Activated naive CD4-positive, alpha-beta T cell (primary cell): ENCODE measurements at places on chromosomes 6 and 20.

DNA sequence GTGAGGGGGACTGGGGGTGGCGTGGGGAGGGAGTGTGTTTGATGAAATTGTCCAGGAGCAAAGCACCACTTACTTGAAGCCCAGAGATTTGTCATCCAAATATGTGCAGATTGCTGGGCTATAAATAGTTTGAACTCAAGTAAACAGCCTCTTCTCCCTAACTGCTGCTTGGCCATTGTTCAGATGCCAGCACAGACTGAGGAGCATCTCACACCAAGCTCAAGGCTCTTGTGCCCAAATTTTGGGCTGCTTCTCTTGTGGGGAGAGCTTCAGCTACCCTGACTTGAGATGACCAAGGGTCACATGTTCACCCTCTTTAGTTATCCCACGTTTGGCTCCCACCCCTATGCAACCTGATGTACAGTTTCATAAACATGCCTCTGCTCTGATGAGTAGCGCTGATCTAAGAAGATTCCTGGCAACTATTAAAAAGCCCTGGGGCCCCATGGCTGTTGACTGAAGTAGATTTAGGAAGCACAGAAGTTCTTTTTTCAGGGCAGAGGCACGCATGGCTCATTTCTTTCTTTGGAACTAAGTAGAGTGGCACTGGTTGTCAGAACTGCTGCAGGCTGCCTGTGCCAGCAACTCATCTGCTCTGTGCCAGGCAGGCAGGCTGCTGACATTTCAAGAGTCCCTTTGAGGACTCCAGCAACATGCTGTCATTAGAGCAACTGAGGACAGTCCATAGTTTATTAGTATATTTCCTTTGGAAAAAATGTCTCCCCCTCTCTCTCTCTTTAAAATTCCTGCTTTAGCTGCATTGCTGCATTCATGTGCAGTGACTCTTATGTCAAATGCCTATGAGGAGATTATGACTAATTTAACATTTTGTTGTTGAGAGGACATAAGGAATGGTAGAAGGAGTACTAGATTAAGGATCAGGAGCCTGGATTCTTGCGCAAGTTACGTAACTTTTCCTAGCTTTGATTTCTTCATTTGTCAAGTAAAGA lies 9.6 kb upstream of the PKIG start:
- DNase-seq, result no peak

DNA sequence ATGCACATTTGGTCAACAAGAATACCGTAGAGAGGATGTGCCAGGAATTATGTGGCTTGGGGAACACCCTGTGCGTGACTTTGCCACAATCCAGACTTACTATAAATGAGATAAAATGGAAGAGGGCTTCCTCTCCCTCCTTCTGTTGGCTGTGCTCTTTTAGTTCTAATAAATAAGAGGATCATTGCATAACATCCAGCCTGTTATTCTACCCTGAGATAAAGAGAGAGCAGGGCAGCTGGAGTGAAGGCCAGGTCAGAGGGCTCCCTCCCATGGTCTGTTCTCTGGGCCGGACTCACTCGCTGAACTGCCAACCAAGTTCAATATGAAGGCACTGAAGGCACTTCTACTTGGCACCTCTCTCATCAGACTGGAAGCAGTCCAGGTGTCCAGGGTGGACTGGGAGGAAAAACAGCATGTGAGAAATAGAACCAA lies 91.7 kb downstream of the MTFR2 start:
- DNase-seq, result no peak

GRCh38 chr20:50506270-50506579 lies 4.0 kb upstream of the PTPN1 start:
- no peak for DNase-seq

GRCh38 chr6:105397987-105398386 lies 4.9 kb downstream of the PREP start:
- no peak for DNase-seq

- no peak for DNase-seq
Observed at GRCh38 chr6:168039849-168040248, 39.2 kb downstream of the FRMD1 start.

DNA sequence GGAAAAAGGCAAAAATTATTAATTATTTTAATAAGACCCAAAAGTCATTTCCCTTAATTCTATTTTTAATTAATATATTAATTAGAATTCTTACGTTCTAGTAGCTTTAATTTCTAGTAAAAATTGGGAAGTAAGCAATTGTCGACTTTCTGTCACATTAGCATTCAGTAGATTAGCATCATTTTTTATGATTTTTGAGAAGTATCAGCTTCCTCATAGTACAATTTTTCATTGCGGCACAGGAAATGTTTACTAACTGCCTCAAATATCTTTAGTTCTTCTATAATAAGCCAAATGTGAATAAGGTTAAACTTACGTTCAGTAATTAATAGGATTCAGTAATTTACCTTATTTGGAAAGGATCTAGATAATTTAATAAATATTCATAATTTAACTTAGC lies 687.4 kb downstream of the EPM2A start:
- DNase-seq, result no peak

- DNase-seq, result peak; percentile 67
Observed at GRCh38 chr6:31128093-31128676, 7.9 kb upstream of the CDSN start.

DNA sequence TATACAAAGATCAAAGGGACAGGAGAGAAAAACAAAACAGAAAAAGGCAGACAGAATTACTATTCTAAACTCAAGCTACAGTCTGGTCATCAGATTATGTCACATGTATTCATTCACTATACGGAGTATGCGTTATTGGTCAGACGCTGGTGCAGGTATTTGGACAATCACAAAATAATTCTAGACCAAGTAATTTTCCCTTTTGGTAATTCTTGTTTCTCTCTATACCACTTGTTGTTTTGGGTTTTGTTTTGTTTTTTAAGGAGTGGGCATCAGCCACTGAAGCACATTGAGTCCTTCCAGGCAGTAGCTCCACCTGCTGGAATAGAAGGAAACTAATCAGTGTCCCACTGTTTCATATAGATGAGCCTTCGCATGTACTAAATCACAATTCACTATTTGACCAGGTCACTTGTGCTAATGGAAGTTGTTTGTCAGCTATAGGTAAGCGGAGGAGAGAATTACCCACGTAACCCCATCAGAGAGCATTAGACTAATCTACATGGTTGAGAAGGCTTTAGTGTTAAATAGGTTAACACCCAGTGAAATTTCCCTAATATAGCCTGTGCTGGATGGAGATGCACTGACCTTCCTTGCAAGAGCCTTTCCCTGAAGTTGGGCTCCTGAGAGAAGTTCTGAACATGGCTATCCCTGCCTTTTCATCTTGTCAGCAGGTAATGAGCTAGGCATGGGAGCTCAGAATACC lies 77.9 kb downstream of the TNFAIP3 start:
- no peak for DNase-seq

DNA sequence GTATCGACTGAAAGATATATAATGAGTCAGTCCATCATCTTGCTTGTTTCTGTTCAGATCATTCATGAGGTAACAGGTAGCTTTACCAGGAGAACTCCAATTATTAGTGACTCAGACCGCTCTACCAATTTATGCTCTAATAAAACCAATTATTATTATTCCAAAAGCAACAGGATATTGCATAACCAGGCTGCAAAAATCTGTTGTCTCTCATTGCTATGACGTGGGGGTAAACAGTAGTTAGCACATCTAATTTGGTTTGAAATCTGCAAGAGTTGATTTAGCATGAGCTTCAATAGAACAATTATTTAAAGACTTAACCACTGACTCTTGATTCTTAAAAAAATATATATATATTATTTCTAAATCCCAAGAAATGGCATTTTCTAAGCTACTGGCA lies 90.9 kb upstream of the MAP7 start:
- DNase-seq, result no peak

- DNase-seq, result no peak
Observed at GRCh38 chr6:159036673-159037072, 8.1 kb downstream of the TAGAP start.

DNA sequence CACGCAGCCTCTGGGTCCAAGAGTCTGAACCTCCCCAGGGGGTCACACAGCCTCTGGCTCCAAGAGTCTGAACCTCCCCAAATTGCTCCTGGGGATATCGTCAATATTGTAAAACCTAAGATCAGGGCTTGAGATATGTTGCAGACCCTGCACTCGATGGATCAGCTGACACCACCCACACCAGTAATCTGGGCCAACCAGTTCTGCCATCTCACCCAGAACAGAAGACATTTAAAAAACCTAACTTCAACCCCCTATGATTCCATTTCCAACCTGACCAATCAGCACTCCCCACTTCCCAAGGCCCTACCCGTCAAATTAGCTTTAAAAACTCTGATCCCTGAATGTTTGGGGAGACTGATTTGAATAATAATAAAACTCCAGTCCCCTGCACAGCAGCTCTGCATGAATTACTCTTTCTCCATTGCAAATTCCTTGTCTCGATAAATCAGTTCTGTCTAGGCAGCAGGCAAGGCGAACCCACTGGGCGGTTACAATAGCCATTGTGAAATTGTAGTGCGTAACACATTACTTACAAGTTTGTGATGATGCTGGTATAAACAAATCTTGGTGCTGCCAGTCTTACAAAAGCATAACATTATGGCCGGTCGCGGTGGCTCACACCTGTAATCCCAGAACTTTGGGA lies 32.4 kb upstream of the FAM135A start:
- DNase-seq, result no peak

DNA sequence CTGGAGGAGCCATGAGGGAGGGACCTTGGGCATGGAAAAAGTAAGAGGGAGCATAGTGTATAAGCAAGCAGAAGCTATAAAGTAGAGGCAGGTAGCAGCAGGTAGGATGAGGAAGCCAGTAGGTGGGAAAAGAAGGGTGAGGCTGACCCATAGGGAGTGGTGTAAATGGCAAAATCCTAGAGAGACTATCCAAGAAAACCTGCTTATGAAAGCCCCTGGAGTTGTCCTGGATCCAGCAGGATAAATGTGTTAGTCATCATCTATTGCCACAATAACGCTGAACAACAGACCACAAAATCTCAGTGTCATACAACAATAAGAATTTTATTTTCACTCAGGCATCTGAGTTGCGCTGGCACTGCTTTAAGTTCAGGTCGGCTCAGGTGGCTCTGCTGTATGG lies 30.2 kb downstream of the CHD6 start:
- DNase-seq, result no peak

DNA sequence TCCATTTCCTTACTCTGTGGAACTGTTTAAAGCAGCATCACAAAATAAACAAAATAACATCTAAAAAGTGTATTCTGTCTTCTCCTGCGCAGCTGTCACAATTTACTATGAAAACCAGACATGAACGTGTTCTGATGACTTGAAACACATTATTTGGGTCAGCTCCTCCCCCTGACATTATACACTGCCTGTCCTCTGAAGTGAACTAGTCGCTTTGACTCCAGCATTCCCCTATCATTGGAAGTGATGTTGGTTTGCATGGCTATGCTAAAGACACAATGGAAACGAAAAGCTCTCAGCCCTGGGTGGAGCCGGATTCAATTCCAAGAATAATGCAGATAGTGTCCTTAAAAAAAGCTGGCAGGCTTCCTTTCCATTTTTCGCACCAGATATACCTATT lies 125.9 kb downstream of the FYN start:
- DNase-seq, result no peak

DNA sequence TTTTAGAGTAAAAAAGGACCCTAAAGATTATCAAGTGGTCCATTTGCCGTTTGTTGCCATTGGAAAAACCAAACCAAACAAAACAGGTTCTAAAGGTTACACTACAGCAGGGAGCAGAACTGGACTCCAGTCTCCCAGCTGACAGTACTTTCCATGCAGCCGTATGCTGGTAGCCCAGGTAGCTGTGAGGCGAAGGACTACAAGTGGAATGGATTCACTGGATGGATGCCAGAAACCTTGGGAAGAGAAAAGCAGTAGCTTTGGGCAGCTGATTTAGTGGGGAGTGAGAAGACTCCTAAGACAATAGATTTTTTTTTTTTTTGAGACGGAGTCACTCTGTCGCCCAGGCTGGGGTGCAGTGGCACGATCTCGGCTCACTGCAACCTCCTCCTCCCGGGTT lies 88.3 kb downstream of the SASH1 start:
- no peak for DNase-seq

DNA sequence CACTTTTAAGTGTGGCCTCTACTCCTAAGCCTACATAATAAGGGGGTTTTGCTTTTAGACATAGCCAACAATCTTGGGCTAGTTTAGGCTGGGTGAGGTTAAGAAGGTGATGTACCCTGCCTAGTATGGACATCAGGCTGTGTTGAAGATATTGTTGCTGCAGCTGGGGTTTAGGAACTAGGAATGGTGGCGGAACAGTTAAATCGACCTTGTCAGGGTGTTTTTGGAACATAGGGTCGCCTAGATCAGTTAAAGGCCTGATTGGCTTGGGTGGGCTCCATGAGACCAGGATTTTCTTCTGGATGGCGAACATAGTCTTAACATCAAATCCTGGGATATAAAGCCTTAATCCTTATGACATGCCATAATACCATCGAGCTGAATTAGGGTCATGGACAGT lies 156.1 kb downstream of the TRIM27 start:
- DNase-seq, result no peak

DNA sequence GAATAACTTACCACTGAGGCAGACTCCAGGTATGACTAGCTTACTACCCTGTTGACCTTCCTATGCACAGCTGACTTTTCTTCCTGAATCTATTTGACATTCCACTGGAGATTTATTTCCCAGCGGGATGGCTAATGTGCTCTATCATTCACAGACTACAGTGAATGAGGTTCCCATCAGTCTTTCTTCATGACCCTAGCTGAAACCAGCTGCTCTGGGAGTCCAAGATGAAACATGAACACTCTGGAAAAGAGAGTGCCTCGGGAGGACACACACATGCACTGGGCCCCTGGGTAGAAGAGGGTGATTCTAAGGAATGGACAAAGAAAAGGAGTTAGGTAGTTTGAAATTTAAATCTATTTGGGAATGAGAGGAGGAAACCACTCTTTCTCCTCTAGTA lies 82.6 kb upstream of the DST start:
- DNase-seq, result no peak

- no peak for DNase-seq
Observed at GRCh38 chr6:14876778-14877613, 368.9 kb upstream of the JARID2 start.

- peak; percentile 4 for DNase-seq
Observed at GRCh38 chr20:47487175-47487917, 14.3 kb upstream of the NCOA3 start.

DNA sequence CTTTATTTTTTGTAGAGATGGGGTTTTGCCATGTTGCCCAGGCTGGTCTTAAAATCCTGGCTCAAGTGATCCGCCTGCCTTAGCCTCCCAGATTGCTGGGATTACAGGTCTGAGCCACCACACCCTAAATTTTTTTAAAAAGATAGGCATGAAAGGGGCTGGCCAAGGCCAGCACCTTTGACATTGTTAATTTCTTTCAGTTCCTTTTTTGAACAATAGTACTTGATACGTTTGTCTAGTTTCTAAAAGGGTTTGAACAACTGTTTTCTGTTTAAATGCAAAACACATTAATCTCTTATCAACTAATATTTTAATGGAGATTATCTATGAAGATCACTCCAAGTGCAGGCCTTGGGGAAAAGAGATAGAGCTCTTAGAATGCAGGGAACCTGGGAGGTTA lies 37.6 kb upstream of the PTPRK start:
- no peak for DNase-seq
